Activated gamma-delta T cell treated with anti-CD3 and anti-CD28 coated beads, Interleukin-2, amount 50 U/mL, for 16 hours (primary cell): ENCODE measurements at places on chromosomes 16 and 17.

DNA sequence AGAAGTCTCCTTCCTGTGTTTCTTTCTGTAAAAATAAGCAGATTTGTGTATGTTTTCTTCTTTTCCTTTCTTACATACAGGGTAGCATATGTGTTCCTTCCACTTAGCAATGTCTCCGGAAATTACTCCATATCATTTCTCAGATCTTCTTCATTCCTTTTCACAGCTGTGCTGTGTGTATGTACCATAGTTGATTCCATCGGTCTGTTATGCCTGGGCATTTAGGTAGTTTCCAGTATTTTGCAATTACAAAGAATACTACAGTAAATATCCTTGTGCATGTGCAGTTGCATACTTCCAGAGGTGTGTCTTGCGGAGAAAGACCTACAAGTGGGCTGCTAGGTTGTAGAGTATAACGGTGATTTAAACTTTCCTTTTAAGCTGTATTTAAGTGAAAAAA is 69.8 kb downstream of the CLEC16A start:
- DNase-seq = no peak

- DNase-seq = no peak
These were observed 12.8 kb downstream of the SLC47A1 start for GRCh38 chr17:19546289-19547065.

DNA sequence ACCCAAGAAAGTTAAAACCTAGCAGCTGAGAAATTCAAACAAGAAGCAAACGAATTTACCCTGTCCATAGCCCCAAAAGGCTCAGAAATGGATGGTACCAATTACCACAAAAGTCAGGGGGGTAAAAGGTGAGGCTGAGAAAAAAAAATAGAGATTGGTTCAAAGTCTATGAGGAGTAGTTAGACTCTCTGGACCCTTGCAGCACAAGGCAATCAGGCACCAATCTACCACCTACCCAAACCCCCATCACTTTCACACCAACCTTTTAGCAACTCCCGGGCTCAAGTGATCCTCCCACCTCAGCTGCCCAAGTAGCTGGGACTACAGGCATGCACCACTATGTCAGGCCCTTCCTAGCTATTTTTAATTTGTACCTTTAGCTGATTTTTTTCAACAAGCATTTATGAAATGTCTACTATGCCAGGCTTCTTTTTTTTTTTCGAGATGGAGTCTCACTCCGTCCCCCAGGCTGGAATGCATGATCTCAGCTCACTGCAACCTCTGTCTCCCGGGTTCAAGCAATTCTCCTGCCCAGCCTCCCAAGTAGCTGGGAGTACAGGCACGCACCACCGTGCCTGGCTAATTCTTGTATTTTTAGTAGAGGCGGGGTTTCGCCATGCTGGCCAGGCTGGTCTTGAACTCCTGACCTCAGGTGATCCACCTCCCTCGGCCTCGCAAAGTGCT is 40.8 kb downstream of the USP32 start:
- no peak for DNase-seq

- no peak for DNase-seq
These were observed 9.6 kb downstream of the ZNF205 start for GRCh38 chr16:3121851-3122467.

GRCh38 chr17:1484060-1484535 is 8.4 kb downstream of the MYO1C start:
- DNase-seq = no peak

- no peak for DNase-seq
These were observed 15.6 kb downstream of the RFWD3 start for GRCh38 chr16:74650966-74651567.

DNA sequence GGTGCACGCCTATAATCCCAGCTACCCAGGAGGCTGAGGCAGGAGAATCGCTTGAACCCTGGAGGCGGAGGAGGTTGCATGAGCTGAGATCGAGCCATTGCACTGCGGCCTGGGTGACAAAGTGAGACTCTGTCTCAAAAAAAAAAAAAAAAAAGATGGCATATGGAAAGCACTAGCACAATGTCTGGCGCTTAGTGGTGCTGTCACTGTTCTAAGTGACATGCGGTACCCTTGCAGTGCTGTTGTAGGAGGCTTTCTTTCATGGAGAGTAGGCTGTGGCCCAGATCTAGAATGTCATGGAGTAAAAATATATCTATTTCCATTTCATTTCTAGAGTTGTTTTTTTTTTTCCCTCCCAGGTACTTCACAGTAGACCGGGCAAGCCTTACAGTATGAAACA is 14.6 kb upstream of the METTL9 start:
- DNase-seq = no peak

GRCh38 chr16:11361701-11362451 is 16.6 kb downstream of the RMI2 start:
- DNase-seq = no peak

DNA sequence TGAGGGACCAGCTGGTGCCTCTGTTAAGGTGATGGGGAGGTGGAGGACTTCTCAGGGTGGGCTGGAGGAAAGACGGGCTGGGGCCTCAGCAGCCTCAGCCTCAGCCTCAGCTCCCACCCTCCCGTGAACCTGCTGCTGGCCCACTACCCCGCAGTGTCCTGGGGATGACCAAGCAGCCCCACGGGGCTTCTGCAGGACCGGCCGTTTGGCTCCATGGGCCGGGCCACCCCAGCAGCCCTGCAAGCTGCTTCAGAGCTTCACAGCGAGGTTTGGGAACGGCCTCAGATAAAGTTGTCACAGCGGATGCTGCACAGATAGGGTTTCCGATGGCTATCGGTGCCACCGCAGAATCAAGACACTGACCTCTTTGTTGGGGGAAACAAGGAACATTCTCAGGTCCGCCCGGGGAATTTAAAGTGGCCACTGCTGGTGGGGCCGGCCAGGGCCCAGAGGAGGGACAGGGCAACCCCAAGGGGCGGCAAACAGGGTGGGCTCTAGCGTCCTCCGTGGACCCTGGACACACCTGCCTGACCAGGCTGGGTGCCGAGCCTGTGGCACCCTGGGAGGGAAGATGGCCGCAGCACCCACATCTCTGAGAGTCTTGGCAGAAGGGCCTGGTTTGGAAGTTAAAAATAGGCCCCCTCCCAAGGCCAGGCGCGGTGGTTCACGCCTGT is 47.8 kb upstream of the ZC3H18 start:
- no peak for DNase-seq

- no peak for DNase-seq
These were observed 47.6 kb downstream of the LMF1 start for GRCh38 chr16:923184-923583.

DNA sequence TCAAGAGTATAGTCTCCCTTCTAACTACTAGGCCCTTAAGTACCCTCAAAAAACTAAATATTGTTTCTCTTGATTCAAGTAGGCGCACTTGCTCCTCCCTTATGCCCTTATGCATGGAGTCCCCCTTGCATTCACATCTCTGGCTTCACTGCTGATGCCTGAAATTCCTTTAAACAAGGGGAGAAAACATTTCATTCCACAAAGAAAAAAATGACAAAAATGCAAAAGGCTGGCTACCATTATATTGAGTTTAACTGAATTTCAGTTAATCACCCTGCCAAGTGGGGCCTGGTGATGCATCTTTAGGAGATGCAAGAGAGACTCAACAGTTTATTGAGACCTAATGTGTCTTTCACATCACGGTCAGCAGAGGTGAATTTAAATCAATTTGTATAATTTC is 35.6 kb downstream of the CRLF3 start:
- no peak for DNase-seq

- DNase-seq = no peak
These were observed 13.5 kb downstream of the CA4 start for GRCh38 chr17:60163108-60163784.

- DNase-seq = no peak
These were observed 17.0 kb downstream of the PIMREG start for GRCh38 chr17:6461246-6461645.

GRCh38 chr17:6147042-6147441 is 76.9 kb downstream of the WSCD1 start:
- DNase-seq = no peak

DNA sequence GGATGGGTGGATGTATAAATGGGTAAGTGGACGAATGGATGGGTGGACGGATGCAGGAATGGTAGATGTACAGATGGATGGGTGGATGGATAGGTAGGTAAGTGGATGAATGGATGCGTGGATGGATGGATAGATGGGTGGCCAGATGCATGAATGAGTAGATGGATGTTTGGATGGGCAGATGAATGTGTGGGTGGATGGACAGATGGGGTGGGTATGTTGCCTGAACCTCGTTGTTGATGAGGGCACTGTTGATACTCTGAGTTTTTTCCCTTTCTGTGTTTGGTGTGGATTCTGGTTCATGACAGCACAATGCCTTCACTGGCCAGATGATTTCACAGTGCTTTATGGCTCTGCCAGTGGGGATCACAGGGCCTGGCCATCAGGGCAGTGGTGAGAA is 208.3 kb downstream of the NPIPB11 start:
- DNase-seq = no peak

- DNase-seq = no peak
These were observed 17.3 kb downstream of the BANP start for GRCh38 chr16:87968541-87968940.

DNA sequence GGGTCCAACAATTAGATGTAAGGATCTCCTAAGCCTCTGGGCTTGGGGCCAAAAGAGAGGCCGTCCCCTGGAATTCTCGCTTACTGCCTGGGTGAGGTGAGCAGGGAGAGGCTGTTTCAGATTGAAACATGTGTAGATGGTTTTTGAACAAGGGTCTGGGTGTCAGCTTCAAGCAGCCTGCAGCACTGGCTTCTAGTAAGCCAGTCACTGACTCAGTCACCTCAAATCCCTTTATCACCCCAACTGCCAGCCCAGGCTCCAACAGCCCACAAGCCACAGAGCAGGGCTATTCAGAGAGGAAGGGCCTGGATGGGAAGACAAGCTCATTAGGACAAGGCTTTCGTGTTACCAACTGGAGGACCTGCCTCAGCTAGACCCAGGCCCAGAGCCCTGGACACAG is 180.2 kb downstream of the CCT6B start:
- DNase-seq = no peak

DNA sequence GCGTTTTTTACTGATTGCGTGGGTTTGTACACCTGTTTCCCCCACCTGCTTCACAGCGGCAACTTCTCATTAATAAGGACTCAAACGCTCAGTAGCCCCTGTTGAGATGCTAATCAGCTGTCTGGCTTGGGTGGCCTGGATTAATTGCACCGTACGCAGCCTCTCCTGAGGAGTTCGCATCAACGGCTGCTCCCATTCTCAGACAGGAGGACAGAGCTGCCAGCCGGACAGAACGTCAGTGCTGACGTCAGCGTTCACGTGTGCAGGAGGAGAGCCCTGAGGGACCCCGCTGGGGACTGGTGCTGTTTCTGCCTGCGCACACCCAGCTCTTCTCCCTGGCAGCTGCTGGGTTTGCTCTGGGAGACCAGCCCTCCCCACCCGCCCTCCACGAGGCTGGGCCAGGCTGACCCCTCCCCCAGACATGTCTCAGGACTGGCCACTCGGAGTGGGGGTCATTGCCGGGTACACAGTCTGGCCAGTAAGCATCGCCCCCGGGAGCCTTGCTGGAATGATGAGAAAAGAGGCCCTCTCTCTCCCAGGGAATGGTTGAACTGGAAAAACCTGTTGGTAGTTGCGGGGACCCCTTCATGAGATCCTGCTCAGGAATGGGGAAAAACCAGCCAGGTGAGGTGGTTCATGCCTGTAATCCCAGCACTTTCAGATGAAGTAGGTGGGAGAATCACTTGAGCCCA is 5.7 kb upstream of the BANP start:
- no peak for DNase-seq

GRCh38 chr17:13544292-13544691 is 57.4 kb downstream of the HS3ST3A1 start:
- DNase-seq = no peak
